Renal cortex interstitium (tissue), 15 donors: ENCODE measurements at places on chromosomes 1 and 21. TPM values are rescaled to one million over a fixed set of nuclear protein-coding genes. Genes with fewer than 3 reads are reported as not detected.

Gene DNM3
- 4.8 TPM for polyA plus RNA-seq

Gene ATAD3C
- 2.9 TPM for polyA plus RNA-seq

- DNase-seq: no peak
These were observed 28.2 kb upstream of the HRNR start for GRCh38 chr1:152252157-152252556.

DNA sequence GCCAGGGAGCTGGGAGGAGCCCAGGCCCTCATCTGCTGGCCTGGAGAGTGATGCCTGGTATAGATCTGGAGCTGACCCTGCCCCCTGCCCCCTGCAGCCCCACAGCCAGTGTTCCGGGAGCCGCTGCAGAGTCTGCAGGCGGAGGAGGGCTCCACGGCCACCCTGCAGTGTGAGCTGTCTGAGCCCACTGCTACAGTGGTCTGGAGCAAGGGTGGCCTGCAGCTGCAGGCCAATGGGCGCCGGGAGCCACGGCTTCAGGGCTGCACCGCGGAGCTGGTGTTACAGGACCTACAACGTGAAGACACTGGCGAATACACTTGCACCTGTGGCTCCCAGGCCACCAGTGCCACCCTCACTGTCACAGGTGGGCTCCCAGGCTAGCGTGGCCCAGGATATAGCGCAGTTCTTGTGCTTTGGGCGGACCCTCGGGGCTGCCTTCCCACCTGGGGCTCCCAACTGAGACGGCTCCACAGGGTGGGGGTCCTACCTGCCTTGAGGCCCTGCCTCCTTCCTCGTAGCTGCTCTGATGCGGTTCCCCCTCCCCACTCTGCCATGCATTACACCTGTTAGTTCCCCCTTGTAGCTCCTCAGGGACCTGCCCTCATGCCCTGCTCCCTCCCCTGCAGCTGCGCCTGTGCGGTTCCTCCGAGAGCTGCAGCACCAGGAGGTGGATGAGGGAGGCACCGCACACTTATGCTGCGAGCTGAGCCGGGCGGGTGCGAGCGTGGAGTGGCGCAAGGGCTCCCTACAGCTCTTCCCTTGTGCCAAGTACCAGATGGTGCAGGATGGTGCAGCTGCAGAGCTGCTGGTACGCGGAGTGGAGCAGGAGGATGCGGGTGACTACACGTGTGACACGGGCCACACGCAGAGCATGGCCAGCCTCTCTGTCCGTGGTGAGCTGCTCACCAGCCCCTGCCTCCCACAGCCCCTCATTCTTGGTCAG, 98.7 kb downstream of the OBSCN start:
- no peak for DNase-seq

DNA sequence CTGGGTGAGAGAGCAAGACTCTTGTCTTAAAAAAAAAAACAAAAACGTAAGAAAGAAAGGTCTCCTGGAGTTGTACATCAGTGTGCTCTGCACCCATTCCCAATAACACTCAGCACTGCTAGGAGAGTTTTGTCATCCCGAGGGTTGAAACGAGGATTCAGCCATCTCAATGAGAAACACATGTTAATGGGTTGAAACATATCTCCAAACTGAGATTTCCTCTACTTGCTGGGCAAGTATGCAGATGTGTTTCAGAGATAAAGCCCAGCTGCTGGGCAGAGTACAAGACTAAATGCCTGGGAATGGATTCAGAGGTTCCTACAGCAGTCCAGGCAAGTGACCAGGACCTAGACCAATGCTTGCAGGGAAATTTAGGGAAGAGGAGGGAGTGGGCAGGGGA, 2.6 kb upstream of the MFN2 start:
- no peak for DNase-seq

DNA sequence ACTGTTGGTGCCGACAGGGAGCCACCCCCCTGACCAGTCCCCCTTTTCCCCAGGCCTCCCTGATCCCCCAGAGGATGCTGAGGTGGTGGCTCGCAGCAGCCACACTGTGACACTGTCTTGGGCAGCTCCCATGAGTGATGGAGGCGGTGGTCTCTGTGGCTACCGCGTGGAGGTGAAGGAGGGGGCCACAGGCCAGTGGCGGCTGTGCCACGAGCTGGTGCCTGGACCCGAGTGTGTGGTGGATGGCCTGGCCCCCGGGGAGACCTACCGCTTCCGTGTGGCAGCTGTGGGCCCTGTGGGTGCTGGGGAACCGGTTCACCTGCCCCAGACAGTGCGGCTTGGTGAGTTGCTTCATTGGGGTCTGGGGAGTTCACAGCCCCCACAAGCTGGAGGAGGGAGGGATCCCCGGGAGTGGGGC, 89.2 kb downstream of the TRIM11 start:
- DNase-seq: no peak

DNA sequence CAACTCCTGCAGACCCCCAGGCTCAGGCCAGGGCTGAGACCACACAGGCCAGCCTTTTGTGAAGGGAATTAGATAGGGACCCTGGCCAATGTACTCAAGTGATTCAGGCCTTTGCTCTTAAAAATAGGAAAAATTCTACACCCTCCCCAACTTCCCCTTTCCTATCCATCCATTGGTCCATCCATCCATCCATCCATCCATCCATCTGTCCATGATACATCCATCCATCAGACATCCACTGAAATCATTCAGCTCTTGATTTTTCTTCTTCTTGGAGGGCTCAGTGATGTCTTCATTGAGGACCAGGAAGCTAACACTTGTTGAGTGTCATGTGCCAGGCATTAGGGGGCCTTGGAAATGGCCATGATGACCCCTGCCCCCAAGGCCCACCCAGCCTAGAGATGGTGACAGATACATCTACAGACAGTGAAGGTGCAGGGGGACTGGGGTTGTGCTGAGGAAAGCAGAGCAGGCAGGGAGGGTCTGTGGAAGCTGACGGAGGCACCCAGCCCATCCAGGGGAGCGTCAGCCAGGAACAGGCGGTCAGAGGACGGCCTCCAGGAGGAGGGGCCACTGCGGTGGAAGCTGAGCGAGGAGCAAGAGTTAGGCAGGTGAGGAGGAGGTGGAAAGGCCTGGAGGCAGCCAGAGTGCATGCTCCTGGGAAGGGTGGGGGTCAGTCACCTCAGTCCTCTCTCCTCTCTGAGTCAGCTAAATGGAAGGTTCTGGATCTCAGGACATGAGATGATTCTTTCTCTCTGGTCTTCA, 81.9 kb downstream of the EPHB2 start:
- no peak for DNase-seq

Gene FALEC
- polyA plus RNA-seq: 0.81 TPM

- no peak for DNase-seq
These were observed 178.0 kb downstream of the HIVEP3 start for GRCh38 chr1:41740630-41741239.
